ENCODE measurements at places on chromosomes 5 and 9.

DNA sequence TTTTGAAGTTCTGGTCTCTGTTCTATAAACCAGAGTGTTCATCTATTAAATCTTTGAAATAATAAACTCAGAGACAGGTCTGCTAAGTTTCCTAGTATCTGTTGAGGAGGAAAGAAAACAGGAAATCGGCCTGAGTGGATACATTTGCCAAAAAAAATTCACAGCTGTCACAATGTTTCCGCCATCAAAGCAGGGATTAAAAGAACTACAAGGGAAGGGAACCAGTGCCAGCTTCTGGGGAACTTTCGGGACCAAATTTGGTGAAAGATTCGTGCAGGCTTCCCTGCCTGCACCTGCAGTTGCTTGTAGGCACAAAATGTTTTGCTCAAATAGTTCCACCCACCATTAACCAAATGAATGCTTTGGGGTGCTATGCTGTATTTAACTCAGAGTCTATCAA, 267.5 kb downstream of the MSX2 start:
- no peak for DNase-seq

DNA sequence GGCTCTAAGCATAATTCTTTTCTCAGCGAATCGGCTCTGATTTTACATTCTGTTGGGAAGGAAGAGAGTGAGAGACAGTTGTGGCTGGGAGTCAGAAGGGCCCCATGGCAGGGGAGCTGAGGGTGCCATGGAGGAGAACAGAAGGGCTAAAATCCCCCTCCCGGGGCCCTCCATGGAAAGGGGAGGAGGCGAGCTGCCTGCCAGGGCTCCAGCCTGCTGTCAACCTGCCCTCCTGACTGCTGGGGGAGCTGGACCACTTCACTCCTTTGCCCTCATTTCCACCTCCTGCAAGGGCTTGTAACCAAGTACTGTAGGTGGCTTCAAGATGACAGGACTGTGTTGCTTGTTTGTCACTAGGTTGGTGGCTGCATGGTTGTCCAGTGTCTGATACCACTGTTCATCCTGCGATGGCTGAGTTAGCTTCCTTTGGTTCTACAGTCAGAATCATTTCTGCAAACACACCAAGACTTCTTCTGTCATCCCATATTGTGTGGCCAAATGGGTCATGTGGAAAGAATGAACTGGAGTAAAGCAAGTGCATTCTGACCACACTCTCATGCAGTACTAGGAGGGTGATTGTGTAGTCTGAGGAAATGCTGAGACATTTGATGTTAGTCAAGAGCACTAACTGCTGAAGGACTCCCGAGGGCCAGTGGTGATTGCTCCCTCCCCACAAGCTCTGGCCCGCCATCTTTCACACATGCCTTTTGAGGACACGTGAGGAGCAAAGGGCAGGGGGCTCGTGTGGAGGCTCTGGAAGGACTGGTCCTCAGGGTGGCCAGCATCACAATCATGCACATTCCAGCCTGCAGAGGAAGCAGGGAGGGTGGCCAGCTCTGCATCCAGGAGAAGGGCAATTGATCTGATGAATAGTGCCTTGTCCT, 307.2 kb downstream of the GADD45G start:
- DNase-seq, result no peak

GRCh38 chr9:136671254-136671614, 8.5 kb downstream of the EGFL7 start:
- no peak for DNase-seq

- no peak for DNase-seq
Observed at GRCh38 chr9:77021291-77021894, 1.9 kb downstream of the FOXB2 start.

- no peak for DNase-seq
Observed at GRCh38 chr9:21965401-21965951, 28.7 kb downstream of the CDKN2A start.

DNA sequence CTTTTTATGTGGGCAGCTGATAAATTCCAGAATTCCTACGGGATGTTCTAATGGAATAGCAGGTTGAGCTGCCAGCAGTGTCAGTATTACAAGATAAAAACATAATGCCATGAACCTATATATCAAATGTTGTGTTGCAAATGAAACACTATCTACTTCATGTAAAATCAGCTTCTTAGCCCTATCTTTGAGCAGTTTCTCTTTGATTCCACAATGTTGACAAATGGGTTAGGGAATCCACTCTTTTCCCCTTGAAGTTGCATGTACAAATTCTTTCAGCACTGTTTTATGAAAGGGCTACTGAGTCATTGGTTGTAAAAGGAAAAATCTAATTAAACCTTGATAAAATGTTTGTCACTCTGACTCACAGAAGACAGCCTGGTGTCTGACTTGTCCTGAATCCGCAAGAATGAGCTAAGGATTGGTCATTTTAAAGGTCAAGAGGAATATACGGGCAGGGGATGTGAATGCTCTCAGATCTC, 950.6 kb upstream of the NUDT12 start:
- no peak for DNase-seq

GRCh38 chr5:54944364-54944763, 41.0 kb downstream of the ESM1 start:
- DNase-seq, result peak; percentile 0

GRCh38 chr5:76082772-76083554, at the start of gene SV2C:
SV2C (plus strand) TSS chr5:76083383; CDS start chr5:76131751, 48,368 bp downstream.
- DNase-seq, result no peak

GRCh38 chr9:134597041-134597913, 44.3 kb upstream of the COL5A1 start:
- no peak for DNase-seq

DNA sequence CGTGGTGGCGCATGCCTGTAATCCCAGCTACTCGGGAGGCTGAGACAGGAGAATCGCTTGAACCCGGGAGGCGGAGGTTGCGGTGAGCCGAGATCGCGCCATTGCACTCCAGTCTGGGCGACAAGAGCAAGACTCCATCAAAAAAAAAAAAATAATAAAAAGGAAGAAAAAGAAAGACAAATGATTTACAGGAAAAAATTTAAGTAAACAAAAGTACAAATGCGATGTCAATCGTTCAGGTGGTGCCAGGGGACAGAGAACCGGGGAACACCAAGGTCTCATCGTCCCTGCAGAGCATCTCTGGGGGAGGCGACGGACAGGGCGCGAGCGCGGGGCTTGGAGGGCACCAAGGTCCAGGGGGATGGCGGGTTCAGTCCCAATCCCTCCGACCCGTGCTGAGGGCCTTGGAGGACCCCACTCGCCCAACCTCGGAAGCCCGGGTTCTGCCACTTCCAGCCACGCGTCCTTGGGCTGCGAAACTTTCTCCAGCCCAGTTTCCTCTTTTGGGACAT, 607 bp upstream of the HNRNPAB start:
- DNase-seq, result no peak

GRCh38 chr5:86565197-86565789, 52.4 kb upstream of the COX7C start:
- no peak for DNase-seq

DNA sequence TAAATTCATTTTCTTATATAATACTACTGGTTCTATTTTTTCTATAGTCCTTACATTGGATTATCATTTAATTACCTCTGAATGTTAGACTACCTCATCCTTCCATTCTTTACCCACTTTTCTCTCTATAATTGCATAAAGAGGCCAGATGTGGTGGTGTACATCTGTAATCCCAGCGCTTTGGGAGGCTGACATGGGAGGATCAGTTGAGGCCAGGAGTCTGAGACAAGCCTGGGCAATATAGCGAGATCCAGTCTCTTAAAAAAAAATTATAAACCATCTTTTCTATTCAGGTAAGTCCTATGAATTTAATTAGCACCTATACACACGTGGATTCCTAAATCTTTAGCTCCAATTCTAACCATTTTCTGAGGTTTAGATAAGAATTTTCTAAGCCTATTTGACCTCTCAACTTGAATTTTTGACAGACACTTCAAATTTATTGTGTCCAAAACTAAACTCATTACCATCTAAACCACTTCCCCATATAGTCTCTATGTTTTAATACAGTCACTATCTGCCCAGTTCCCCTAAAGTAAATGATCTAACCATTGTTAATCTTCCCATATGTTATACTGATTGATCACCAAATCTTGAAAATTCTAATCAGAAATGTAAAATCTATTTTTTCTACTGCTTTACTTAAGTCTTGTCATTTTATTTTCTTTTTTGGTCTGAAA, 33.0 kb upstream of the CHD1 start:
- no peak for DNase-seq

DNA sequence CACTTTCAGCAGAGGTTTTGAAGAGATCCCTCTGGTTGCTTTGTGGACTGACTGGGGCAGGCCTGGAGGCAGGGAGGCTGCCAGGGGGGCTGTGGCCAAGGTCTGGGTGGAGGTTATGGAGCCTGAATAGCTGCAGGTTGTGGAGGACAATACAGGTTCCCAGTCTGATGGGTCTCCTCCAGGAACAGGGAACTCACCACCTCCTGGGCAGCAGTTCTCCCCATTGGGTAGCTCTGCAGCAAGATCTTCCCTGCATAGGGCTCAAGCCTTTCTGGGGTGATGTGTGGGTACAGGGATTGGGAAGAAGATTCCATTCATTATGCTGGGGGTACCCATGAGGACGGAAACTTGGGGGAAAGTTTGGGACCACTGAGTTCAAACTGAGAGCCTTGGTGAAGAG, 6.8 kb downstream of the AQP3 start:
- DNase-seq, result no peak

DNA sequence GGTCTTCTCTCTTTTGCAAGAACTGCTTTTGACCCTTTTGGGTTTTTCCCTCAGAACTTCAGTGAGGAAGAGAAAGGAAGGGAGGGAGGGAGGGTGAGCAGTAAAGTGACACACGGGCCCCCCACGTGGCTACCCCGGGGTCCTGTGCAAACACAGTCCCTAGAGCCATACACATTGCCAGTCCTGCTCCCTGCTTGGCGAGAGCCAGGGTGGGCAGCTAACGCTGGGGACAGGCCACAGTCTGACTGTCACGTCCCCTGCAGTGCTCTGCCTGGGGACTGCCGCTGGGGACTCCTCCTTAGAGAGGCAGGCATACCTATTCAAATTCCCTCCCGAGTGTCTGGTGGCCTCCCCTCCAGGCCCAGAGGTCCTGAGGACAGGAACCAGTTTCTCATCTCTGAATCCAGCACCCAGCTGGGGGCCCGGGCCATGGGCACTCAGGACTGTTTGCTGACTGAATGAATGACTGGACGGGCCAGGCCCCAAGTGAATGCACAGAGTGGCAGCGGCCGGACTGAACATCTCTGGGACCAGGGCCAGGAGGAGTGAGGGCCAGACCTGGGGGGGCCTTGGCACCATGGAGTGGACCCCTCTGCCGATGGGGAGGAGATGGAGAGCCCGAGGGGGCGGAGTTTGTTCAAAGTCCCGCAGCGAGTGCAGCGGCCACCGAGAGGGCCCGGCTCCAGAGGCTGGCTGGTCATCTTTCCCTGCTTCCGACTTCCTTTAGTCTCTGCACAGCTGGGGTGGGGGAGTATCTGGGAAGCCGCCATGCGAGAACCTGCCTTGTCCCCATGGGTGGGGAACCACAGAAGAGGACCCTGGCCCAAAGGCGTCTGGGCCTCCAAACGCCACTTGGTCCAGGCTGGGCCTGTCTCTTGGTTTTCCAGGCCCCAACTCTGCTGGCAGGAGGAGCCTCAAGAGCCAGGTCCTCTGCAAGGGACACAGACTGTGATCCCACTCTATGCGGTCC, 5.8 kb downstream of the CCDC187 start:
- DNase-seq, result no peak

GRCh38 chr9:136151214-136151804, 32.6 kb upstream of the TMEM250 start:
- no peak for DNase-seq

DNA sequence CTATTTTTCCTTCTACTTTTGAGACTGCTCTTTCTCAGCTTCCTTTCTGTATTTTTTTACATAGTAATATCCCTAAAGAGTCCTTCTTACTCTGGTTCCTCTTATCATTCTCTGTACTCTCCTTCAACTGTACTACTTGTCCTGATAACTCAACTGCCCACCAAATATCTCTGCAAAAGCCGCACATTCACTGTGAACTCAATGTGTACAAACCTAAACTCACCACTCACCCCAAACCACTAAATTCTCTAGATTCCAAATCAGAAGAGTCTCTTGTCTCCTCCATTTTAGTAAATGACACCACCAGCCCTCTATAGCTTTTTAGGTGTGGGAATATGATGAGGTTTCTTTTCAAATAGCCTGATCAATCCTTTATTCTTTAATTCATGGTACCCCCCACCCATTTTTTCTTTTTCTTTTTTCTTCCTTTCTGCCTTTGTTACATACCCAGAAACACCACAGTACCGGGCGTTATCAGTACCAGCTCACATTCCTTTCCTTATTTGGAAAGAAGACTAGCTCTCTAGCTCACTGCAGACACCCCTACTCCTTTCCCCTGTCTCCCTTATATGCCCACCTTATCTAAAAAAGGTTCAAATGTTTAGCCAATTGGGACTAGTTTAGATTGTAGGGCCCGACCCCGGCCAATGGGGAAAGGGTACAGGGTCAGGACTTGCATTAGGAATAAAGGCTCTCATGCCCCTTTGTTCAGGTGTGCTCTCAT, 63.1 kb upstream of the RANBP6 start:
- DNase-seq, result no peak

DNA sequence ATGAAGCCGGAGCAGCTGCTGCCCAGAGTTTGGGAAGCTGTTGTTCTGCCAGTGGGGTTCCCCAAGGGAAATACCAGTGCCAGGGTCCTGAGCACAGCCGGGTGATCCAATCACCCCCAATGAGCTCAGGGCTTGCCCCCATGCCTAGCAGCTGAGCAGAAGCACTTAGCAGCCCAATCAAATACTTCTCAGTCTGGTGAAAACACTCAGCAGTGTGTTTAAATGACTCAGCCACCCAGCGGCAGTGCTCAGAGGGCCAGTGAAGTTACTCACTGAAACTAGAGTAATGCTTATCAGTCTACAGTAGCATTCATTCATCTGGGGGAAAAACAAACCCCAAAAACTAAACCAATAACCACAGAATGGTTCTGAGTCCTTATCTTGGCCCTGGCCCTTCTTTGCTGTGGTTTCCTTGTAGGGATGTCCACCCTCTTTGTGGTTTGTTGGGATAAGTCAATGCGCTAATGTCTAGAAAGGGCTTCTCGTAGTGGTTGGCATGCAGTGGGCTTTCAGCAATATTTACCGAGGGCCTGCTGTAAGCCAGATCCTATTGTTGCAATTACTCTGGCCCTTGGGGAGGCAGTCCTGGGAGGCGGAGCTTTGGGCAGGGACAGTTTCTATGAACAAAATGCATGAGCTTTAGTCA, 43.1 kb downstream of the LHX2 start:
- DNase-seq, result no peak

DNA sequence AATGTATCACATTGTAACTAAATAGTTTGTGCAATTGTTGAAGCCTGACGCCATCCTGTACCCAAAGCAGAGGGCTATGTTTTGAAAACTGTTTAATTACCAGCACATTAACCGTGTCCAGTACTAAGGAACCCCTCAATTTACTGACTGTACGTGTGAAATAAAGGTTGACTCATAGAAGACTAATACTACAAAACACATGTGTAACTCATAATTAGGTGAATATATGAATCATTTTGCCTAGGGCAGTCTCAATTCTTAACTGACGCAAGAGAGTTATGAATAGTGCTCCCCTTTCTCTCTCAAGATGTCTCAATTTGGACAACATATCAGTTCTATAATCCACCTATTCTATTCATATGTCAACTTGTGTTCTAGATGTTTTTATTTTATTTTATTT, 558.4 kb downstream of the PRDM9 start:
- DNase-seq, result no peak

Measured in bone marrow (tissue), 2 donors.